ENCODE measurements at places on chromosomes 4 and X.

DNA sequence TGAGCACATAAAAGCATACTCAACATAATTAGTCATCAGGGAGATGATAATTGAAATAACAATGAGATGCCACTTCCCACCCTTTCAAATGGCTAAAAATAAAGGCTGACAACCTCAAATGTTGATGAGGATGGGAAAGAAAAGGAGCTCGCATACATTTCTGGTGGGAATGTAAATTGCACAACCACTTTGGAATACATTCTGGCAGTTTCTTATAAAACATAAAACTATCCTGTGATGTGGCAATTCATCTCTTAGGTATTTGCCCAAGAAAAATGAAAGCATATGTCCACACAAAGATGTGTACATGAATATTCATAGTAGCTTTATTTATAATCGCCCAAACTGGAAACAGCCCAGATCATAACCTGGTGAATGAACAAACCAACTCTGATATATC, 687 bp upstream of the ZNF275 start:
- no peak for DNase-seq

GRCh38 chr4:103075894-103076746, 441 bp downstream of the SLC9B2 start:
- peak; percentile 76 for DNase-seq

DNA sequence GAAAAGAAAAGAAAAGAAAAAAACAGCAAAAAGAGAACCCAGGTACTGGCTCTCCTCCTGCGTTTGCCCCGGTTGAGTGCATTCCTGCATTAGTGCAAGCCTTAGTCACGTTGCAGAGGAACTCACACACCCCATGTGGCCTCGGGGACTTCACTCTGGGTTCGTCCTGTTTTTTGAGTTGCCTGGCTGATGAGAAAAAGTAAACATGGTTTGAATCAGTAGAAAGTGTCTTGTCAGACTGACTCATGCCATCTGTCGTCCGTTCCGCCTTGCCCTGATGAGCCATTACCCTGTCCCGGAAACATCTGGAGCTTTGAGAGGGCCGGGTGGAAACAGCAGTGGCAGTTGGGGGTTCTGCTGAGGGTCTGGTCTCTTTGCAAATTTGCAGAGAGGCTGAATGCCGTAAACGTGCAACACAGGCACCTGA, 16.3 kb downstream of the CD99 start:
- peak; percentile 86 for DNase-seq

DNA sequence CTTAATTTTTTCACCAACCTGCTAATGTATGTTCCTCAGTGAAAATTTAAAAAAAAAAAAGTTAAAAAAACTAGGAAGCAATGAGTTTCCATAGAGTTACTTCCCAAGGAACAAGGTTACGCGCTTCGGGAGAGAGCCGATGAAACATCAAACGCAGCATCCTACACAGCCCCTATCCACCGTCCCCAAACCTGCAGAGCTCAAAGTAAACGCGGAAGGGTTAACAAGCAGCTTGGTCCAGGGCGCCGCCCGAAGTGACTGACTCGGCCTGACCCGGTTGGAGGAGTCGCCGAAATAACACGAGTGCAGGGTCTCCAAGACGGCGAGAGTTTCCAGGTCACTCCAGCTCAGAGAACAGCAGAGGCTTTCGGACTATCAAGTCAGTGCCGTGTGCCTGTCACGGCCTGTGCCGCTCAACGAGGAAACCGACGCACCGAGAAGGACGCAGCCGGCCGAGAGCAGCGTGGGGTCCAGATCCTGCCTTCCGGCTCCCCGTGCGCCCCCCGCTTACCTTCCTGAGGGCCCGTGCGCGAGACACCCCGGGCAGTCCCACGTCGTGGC, 512 bp downstream of the NOP14 start:
- DNase-seq, result peak; percentile 71

DNA sequence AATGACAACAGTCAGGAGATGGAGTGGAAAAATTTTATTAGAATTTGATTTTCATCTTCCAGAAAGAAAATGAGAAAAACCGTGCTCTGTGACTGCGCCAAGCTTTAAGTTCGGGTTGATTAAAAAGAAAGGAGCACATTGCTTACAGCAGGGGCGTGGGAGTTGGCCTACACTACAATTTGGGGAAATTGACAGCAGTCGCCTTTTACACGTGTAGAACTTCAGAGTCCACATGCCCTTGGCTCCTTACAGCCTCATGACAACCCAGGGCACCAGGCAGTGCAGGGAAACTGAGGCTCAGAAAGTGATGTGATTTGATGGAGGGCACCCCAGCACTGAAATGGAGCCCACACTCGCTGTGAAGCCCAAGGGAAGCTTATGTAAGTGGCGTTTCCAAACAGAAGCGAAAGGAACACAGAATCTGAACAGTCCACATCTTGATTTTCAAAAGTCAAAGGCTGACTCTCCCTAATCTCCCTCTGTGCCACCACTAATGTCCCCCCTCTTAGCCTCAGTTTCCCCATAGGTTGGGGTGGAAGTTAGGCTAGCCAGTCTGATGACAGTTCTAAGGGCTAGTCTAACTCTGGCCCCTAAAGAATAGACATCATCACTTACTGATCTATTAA, 5.5 kb downstream of the PPP2R2C start:
- no peak for DNase-seq

Measured in activated CD8-positive, alpha-beta memory T cell treated with anti-CD3 and anti-CD28 coated beads, Interleukin-2, amount 10 ng/mL, durations not matched to agents 7 days and 5 days (primary cell).